Activated CD8-positive, alpha-beta memory T cell treated with anti-CD3 and anti-CD28 coated beads for 48 hours (primary cell): ENCODE measurements at places on chromosomes 3 and 15.
A peak's percentile ranks its signal among the peaks of the same experiment; 100 is the strongest.

GRCh38 chr15:41259546-41260189 lies 28.6 kb downstream of the CHP1 start:
- DNase-seq, result no peak

DNA sequence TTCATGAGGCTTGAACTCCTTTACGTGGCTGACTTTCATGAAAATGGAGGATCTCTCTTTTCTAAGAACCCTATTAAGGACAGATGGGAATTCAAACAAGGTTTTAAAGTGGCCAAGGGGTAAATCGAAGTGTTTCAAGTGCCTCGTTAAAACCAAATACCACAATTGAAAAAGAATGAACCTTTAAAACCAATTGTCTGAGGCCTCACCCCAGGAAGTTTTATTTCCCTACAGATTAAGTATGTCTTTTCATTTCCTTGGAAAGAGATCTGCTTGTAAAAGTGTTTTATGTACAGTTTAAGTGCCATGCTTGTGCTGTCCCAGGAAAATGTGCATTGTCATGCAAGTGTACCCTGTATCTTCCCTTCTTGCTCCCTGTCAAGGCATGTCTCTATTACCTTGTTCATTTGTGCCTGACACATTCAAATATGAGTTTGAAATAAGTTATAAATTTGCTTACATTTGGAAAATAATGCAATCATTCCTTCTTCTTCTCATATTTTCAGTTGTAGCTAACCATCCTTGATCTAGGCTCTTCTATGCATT lies 138.7 kb downstream of the ZPLD1 start:
- DNase-seq, result no peak

GRCh38 chr15:71712182-71712581 lies 98.2 kb upstream of the NR2E3 start:
- DNase-seq, result no peak

- no peak for DNase-seq
Observed at GRCh38 chr3:46853441-46854415, 9.5 kb downstream of the MYL3 start.

GRCh38 chr3:56683122-56683817 lies at the start of gene TASOR:
Gene TASOR (minus strand): TSS chr3:56683265. CDS start chr3:56683006, 259 bp downstream.
- DNase-seq, result peak; percentile 60

DNA sequence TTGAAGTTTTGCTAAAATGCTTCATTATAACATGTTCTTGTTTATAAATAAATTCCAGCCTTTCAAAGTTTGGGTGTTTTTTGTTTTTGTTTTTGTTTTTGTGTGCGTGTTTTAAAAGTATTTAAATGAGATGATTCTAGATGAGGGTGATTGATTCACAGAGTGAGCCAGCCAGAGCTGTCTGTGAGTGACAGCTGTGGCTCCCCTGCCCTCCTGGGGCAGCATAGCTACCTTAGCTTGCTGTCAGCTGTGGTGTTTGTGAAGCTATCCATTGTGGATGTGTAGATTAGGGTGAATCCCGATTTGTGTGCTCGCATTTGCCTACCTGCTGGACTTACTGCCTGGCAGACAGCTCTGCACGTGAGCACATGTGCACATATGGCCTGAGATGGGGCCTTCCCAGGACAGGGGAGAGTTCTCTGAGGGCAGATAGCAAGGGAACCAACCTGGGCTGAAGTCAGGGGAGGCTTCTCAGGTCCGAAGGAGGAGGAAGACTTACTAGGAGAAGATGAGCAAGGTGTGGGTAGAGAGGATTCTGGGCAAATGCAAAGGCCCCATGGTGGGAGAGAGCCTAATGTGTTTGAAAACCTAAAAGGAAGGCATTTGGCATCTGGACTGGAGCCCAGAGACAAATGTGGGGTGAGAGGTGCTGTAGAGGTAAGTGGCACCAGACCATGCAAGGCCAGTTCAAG lies 124.2 kb downstream of the EEFSEC start:
- DNase-seq, result no peak

DNA sequence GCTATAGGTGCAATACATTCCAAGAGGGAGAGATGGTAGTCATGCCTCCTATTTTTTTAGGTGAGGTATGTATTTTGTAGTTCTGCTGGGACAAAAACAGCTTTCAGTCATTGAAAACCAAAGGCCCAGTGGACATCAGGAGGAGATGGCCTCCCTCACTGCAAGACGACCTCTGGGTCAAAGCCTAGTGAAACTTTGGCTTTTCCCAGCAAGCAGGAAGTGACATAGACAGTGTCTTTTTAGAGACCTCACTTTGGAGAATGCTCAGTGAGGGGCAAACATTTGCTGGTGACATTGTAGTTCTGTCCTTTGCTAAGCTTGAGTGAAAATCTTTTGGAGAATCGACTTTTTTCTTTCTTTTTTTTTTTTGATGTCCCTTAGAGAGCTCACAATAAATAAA lies 27.3 kb downstream of the LIPC start:
- no peak for DNase-seq

- DNase-seq, result no peak
Observed at GRCh38 chr3:66483409-66483906, 17.4 kb downstream of the LRIG1 start.

DNA sequence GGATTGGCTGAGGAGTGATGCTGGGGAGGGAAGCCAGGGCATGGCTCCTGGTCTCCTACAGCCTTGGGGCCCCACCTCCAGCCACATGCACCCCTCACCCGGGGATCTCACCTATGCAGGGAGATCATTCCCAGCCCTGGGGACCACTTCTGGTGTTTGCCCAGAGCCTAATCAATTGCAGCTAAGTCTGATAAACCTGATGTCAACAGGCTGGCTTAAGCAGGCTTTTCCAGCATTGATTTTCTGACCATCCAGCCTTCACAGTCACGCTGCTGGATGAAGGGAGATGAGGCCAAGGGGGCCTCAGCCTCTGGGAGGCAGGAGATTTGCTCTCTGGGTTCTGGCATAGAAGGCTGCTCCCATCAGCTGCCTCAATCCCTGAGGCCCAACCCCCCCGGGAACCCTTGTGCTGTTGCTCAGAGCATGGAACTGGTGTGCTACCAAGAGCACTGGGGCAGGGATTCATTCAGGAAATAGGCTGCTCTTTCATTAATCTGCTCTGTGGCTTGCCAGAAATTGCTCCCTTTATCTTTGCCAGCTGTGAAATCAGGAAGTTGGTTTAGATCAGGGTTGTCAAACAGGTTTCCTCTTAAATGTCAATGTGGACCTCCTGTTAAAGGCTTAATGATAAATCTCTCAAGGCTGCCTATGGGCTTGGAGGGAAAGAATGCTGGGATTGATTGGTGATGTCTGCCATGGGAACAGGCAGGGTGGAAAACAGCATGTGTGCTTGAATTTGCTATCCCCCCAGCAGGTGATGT lies 19.0 kb downstream of the FAM3D start:
- no peak for DNase-seq

DNA sequence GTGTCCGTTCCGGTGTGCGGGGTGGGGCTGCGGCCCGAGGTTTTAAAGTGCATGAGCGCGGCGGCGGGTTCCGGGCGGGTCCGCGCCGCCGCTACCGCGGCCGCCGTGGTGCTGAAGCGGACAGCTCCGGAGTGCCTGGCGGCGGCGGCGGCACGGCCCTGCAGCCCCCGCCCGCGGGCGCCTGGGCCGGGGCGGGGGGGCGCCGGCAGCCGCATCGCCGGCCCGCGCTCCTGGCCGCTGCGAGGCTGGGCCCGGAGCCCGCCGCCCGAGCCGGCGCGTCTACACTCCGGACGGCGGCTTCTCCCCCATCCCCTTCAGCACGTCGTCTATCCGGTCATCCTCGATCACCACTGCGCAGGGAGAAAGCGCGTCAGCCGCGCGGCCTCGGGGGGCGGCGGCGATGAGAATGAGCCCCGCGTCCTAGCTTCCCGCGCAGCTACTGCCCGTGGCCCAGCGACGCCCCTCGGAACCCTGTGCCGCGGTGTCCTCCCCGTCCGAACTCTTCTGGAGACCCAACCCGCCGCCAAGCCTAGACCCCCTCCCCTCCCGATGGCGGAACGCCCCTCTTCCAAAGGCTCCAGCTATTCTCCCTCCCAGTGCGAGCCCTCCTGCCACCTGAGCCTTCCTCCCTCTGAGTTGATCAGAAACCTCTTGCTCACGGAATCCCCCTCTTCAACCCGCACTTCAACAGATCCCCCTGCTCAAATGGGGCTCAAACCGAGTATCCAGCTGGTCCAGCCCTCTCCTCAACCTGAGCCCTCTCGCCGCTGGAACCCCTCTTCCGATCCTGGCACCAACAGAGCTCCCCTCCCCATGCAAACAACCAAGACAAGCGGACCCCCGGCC lies 1.3 kb downstream of the CAMK2N2 start:
- DNase-seq, result no peak

GRCh38 chr15:40063563-40064011 lies 24.6 kb upstream of the SRP14 start:
- no peak for DNase-seq
